ENCODE measurements at places on chromosomes 2 and 18.

GRCh38 chr2:206383669-206384068 lies 59.7 kb upstream of the ADAM23 start:
- DNase-seq = no peak

- peak; percentile 79 for DNase-seq
These were observed 1.9 kb downstream of the PER2 start for GRCh38 chr2:238286551-238286950.

DNA sequence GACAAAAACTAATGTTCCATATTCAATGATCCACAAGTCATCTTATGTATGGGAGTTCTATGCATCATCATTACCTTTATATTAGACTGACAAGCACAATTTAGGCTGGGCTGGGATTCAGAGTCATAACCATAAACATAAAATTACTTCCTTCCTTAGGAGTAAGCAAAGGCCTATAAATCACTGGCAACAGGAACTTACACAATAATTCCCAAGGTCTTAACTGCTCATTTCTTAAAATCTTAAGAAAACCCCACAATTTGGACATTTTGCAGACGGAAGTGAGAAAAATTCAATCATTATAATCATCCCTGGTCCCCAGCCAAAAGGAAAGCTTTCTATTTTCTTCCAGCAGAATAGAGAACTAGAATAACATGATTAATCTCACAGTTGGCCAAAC lies 232.3 kb downstream of the DYM start:
- no peak for DNase-seq

GRCh38 chr2:231890896-231891513 lies 35.2 kb downstream of the NPPC start:
- DNase-seq = no peak

DNA sequence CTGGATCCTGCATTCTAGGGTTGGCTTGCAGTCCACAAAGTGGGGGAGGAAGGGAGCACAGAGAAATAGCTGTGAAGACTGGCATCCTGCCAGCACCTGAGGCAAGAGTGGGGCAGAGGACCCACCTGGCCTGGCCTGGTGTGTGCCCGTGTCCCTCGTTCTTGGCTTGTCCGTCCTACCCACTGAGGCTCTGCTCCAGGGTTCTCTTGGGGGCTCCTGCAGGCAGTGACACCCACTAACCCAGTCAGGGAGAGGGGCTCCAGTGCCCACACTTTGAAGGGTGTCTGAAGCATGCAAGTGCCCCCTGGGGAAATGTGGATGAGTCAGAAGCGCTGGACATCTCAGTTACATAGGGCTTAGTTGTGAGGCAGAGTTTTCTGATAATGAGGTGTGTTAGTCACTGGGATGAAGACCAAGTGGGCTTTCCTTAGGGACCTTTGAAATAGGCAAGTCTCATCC lies 79.4 kb downstream of the SLC4A3 start:
- peak; percentile 31 for DNase-seq

- DNase-seq = no peak
These were observed 168.7 kb upstream of the SIX3 start for GRCh38 chr2:44772669-44773378.
